ENCODE measurements at places on chromosomes 7 and 10.

- DNase-seq = no peak
Measured at GRCh38 chr10:97831259-97831658, 18.4 kb upstream of the GOLGA7B start.

- DNase-seq = no peak
Measured at GRCh38 chr10:63562857-63563256, 41.7 kb downstream of the REEP3 start.

DNA sequence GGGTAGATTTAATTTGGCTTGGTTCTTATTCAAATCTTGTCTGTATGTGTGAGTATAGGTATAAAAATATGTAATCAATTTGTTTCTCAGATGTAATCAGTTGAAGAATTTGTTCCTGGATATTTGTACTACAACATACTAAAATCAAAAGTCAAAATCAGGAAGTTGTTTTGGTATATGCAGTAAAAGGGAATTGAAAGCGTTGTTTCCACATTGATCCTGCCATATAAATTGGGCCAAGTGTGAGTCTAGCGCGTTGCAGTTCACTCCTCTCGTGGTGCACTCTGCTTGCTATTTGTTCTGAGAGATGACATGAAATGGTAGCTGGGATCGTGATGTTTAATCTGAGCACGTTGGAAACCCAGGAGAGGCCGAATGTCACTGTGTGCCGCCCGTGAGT, 55.9 kb downstream of the SHH start:
- no peak for DNase-seq

DNA sequence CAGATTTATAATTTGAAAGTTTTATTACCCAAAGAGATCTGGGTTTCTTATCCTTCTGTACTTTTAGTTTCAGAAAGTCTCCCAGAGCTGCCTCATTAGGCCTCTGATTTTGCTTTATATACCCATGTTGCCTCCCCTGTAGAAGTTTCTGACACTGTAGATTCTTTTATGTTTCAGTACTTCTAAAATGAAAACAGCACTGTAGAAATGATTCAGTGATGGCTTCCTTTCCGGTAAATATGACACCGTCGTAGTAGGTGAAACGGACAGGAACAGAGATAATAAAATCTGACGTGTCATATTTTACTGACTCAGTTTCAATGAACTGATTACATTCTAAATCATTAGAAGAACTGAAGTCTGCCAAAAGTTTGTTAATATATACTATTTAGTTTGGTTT, 272.7 kb downstream of the TWIST1 start:
- DNase-seq = no peak

GRCh38 chr10:77387247-77387646, 250.4 kb downstream of the KCNMA1 start:
- no peak for DNase-seq

DNA sequence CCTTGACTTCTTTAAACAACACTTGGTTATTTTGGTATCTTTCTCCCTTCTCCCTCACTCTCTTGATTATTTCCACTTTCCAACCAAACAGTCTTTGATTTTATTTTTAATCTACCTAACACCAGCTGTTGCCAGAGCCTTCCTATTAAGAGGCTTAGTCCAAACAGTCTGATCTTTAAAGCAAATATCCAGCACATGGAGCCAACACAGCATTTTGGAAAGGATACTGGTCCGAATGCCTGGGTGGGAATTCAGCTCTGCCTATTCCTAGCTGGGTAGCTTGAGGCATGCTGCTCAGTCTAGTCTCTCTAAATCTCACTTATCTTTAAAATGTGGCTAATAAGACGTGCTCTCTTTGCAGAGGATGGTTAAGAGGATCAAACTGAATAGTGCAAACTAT, 129.3 kb downstream of the NRCAM start:
- DNase-seq = no peak

DNA sequence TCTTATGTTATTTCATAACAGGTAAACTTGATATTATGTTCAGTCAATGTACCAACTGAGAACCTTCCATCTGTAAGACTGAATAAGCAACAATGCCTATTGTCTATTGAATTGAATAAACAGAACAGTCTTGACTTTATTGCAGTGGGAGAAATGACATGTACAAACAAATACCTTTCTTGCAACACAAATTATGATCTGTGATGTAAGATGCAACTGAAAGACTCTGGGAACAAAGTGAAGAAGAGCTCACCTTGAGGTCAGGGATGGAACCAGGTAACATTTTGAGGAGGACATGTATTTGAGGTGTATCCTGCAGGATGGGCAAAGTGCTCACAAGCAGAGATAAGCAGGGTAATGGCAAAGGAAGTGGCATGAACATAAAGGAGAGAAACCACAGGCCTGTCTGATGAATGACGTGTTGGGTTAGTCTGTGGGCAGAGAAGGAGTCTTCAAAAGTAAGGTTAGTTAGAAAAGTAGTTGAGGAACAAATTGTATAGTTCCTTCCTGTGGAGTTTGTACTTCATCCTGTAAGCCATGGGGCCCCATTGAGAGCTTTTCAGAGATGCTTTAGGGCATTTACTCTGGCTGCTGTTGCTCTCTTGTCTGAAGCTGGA, 9.5 kb downstream of the PNLIPRP3 start:
- no peak for DNase-seq

DNA sequence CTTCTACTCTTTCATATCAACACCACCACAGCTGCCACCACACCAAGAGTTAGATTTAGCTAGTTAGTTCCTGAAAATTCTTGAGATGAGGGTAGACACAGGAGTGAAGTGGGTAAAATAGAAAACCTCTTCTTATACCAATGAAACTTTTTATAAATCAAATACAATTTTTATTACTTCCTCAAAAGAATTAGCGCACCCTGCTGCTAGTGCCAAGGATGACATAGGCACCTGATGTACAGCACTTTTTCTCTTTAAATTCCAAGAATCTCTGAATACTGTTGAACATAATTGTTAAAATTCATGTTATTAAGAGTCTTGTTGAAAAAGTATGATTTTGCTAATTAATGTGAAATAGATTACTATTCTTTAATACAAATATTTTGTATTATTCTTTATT, 11.4 kb downstream of the ZWINT start:
- no peak for DNase-seq

- no peak for DNase-seq
Measured at GRCh38 chr7:75072981-75073283, 670 bp downstream of the RCC1L start.

DNA sequence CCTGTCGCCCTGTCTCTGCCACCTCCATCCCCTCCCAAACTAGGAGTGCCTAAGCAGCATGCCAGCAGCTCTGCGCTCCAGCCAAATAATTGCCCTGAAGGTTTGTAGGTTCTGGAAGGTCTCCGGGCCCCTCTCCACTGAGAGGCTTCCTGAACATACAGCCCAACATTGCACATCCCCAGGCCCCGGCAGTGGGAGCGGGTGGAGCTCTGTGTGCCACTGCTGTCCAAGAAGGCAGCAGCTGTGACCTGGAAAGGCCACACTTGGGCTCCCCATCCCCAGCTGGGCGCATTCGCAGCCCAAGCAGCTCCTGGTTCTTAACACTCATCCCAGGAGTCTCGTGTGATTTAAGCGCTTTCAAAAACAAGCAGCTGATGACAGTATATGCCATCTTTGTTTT, 95.7 kb downstream of the COL13A1 start:
- no peak for DNase-seq

- DNase-seq = no peak
Measured at GRCh38 chr10:4333459-4333894, 492.5 kb upstream of the AKR1E2 start.

DNA sequence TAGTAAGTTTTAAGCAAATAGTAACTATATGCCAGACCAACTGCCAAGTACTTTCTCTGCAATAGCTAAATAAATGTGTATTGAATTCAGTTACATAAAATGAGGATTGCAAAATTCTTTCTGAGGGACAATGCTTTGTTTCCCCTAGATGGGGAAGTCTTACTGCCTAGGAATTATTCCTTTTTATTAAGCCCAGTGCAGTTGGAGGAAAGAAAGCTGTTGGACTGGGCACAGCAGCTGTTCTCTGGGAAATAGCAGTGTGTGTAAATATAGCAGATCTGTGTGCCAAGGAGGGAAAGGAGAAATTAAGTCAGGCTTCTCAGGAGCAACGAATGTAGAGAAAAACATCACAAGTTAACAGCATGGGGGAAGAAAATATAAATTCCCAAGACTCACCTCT, 77.1 kb downstream of the SEC23IP start:
- DNase-seq = no peak

- no peak for DNase-seq
Measured at GRCh38 chr10:107280293-107280692, 115.8 kb upstream of the SORCS1 start.
